AG09309 (cell line): ENCODE measurements at places on chromosomes 12 and 14.

- DNase-seq: no peak
These were observed 4.7 kb downstream of the SRRM4 start for GRCh38 chr12:118986050-118986449.

DNA sequence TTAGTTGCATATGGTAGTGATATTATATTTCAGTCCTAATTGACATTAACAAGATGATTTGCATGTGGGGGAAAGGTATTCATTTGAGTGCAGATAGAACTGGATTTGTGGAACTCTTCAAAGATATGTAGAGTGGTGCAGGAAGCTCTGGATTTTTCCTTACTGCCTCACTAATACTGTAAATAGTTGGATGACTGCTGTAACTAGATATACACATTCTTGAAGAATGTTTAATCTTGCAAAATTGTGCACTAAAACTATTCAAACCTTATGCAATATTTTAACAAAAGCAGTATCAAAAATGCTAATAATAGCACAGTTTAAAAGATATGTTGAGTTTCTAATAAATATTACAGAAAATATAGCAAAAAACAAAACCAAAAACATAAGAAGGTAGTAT lies 43.1 kb upstream of the ATF7IP start:
- DNase-seq: peak; percentile 8

DNA sequence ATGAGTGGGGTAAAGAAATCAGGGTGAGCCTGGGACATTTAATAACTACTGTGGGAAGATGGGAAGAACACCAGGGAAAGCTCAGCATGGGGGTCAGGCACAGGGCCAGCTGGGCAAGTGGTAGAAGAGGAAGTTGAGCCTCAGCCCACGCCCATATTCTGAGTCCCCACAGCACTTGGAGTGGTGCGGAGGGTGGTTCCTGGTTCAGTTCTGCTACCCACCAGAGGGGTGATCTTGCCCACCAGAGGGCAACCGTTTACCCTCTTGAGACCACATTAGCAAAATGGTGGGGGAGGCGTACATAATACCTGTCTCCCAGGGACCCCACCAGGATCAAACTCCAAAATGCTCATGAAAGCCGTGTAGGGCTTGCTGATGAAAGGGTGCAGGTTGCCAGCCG lies 16.8 kb upstream of the ANKRD33 start:
- no peak for DNase-seq

- no peak for DNase-seq
These were observed 1.1 kb downstream of the SERPINA1 start for GRCh38 chr14:94387051-94388026.

- DNase-seq: no peak
These were observed 198.6 kb upstream of the NOS1 start for GRCh38 chr12:117559978-117560377.

- DNase-seq: no peak
These were observed 190.4 kb upstream of the TMPO start for GRCh38 chr12:98325003-98325402.

DNA sequence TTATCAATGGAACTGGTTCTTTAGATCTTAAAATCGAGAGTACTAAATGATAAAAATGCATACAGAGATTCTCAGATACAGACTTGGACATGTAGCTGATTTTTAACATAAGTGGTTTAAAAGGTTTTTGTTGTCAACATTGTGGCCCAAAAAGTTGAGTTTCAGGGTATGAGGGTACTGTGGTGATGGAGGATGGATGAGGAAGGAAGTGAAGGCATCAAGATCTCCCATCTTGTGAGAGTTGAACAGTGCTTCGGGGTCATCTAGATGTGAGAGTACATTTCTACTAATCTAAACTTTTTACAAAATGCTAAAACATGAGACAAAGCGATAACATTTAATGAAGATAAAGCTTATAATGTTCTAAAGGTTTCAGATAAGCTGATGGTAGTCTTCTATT lies 452.6 kb downstream of the PCNX1 start:
- no peak for DNase-seq
